HS-27A (cell line): ENCODE measurements at places on chromosomes 1 and 21.
A peak's percentile ranks its signal among the peaks of the same experiment; 100 is the strongest.

DNA sequence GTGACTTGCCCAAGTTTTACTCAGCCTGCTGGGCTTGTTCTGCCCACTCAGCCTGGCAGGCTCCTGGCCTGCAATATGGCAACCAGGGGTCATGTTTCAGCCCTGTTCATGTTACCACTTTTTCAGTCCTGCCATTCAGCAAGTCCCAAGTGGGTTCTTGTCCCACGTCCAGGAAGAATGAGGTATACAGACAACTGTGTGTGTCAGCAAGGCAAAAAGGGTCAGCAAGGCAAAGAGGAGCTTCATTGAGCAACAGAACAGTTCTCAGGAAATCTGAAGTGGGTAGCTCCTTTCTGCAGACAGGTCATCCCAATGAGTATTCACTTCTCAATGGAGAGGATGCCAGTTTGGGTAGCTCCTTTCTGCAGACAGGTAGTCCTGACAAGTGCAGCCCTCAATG lies 1233.3 kb upstream of the B3GALT2 start:
- no peak for DNase-seq

GRCh38 chr1:207243442-207244408 lies 77.8 kb upstream of the CD55 start:
- DNase-seq = peak; percentile 69

DNA sequence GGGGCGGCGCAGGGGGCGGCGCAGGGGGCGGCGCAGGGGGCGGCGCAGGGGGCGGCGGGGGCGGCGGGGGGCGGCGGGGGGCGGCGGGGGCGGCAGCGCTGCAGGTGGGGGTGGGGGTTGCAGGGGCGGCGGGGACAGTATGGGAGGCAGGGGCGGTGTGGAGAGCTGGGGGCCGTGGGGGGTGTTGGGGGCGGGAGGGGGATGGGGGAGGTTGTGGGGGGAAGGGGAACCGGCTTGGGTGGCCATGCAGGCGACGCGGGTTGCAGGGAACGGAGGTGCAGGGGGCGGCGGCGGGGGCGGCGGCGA lies 13.0 kb upstream of the SLC19A1 start:
- DNase-seq = no peak

- DNase-seq = no peak
These were observed 6.5 kb downstream of the TTLL10 start for GRCh38 chr1:1179983-1180861.

- DNase-seq = no peak
These were observed 490.6 kb downstream of the KIF26B start for GRCh38 chr1:245645406-245645805.

- DNase-seq = no peak
These were observed 9.1 kb upstream of the CTH start for GRCh38 chr1:70401974-70402373.

- no peak for DNase-seq
These were observed 297.6 kb upstream of the VAMP3 start for GRCh38 chr1:7473223-7474142.

- DNase-seq = no peak
These were observed 425.0 kb downstream of the SMYD3 start for GRCh38 chr1:246081856-246082668.

DNA sequence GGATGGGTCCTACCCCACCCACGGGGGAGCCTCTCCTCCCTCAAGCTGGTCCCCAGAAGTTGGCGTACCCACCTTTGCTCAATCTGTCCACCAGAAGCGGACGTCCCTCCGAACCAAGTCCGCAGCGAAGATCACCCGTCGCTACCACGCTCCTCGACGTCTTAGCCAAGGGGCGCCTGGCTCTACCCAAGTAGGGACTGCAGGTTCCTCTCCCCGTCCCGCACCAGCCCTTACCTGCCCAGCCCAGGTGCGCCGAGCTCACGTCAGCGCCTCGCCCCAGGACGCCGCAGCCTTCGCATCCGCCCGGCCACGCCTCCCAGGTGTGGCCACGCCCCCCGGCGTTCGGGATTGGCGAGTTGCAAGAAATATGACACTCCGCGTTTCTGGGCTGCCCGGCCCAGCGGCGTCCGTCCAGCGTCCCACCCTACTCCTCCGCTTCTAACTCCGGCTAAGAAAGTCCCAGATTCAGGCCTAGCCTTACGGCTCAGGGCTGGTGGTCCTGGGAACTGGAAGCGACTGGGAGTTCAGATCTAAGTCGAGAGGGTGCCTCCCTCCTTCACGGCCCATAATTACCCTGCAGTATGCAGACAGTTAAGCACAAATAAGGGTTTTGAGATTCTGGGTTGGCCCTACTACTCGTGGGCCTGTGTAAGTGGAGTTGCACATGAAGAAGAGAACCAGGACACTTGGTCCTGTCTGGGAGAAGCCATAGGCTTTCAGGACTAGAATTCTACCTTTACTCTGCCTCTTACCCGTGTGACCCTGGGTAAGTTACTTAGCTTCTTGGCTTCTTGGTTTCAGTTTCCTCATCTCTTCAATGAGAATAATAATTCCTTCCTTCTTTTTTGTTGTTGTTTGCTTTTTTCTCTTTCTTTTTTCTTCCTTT lies at the start of gene IRF6:
Gene IRF6 (minus strand): TSS at position 268 of the 886 bp plus-strand sequence. CDS start 4,729 bp downstream, outside the sequence.
- no peak for DNase-seq

DNA sequence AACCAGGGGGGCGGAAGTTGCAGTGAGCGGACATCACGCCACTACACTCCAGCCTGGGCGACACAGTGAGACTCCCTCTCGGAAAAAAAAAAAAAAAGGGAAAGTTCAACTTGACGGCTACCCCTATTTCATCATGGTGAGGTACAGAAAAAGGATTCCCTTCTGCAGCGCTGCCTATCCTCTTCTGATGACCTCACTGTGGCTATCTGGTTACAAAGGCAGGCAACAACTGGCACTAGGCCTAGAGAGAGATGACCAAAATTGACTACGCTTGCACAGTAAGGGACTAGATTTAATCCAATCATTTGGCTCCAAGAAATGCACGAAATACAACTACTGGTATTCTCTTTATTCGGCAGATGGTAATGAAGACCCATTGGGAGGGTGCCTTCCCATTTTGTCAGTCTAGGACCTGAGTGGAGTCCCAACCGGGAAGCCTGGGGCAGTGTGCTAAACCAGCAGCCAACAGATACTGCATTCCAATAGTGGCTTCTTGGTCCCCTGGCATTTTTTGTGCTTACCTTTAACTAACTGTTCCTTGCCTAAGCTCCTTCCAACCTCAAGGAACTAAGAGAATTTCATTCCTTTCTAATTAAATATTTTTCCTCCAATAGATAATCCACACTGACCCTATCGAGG lies 36.6 kb downstream of the ITPKB start:
- DNase-seq = no peak

DNA sequence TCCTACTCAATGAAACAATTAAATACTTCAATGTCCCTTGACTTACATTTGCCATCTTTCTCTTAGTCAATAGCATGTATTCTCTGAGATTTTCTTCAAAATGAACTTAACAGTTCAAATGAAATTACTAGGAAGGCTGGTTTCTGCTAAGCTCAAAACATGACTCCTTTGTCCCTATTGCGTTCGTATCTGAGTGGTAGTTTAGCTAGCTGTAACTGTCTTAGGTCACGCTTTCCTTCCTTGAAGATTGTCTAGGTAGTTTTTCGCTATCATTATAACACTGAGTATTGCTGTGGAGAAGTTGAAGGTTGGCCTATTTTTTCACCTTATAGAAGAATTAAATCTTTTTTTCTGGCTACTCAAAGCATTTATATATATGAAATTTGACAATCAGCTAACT lies 1535.2 kb downstream of the PLA2G4A start:
- no peak for DNase-seq

DNA sequence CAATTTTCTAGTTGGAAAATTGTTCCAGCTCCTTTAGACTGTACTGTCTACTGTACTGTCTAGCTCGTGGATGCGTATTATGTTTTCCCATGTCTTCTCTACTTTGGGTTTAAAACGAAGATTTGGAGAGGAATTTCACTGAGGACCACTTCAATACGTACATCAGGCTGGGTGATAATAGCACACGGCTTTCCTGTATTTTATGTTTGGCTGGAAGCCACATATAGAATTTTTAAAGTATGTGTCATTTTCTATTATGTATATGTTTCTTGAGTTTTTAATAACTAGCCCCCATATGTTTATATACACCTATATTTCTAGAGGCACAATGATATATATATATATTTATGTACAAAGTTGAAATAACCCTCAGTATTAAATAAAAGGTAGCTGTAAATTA lies 226.4 kb downstream of the GREM2 start:
- peak; percentile 11 for DNase-seq

GRCh38 chr1:3393987-3394920 lies 60.2 kb upstream of the ARHGEF16 start:
- DNase-seq = no peak

- no peak for DNase-seq
These were observed 49.7 kb downstream of the MYSM1 start for GRCh38 chr1:58650141-58650540.

- DNase-seq = no peak
These were observed 252.9 kb downstream of the DYRK1A start for GRCh38 chr21:37619464-37619974.

GRCh38 chr1:213055767-213056166 lies 4.7 kb downstream of the RPS6KC1 start:
- no peak for DNase-seq
